Effector memory CD8-positive, alpha-beta T cell (primary cell): ENCODE measurements at places on chromosomes 1 and 21.

GRCh38 chr1:224696891-224697765, 81.0 kb downstream of the CNIH3 start:
- DNase-seq = no peak

GRCh38 chr1:117060441-117061317, 553 bp downstream of the TTF2 start:
- no peak for DNase-seq

GRCh38 chr1:160741092-160741501, 2.0 kb downstream of the SLAMF7 start:
- DNase-seq = no peak

DNA sequence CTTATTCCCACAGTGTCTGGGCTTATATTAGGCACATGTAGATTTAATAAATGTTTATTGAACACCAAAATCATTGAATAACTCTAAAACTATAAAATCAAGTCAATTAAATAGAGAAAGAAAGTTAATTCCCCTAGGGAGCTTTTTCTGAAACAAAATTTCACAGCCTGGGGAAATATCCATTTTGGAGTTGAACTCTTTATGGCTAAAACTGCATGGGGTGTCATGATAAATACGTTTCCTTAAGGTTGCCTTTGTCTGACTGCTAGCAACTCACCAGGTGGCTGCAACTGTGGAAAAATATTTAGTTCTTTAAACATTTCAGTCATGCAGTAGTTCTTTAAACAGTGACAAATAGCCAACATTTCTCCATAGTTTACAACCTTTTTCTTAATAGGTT, 496.1 kb downstream of the LRRIQ3 start:
- no peak for DNase-seq

GRCh38 chr21:32112195-32112594, 166.7 kb downstream of the MIS18A start:
- no peak for DNase-seq

- no peak for DNase-seq
These were observed 14.4 kb downstream of the HS2ST1 start for GRCh38 chr1:86928819-86929218.

GRCh38 chr1:28898405-28898881, 15.9 kb upstream of the EPB41 start:
- no peak for DNase-seq

DNA sequence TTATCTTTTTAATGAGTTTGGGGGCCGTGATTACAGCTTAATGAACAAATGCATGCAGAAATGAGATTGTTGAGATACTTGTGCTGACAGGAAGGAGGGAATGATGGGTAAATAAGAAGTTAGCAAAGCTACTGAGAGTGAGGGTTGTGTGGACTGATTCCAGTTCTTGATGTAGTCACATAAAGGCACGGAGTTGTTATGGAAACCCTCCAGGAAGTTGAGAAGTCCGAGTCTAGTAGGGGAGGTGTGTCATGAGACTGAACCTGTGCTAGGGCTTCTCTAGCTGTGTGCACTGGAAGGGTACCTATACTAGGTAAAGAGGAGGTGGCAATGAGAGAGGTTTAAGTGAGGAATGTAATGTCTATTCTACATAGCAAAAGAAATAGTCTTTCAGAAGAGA, 475.7 kb downstream of the USP25 start:
- DNase-seq = no peak

GRCh38 chr1:111736548-111737215, 2.5 kb downstream of the INKA2 start:
- DNase-seq = no peak
